ENCODE measurements at places on chromosomes 7 and 10.

DNA sequence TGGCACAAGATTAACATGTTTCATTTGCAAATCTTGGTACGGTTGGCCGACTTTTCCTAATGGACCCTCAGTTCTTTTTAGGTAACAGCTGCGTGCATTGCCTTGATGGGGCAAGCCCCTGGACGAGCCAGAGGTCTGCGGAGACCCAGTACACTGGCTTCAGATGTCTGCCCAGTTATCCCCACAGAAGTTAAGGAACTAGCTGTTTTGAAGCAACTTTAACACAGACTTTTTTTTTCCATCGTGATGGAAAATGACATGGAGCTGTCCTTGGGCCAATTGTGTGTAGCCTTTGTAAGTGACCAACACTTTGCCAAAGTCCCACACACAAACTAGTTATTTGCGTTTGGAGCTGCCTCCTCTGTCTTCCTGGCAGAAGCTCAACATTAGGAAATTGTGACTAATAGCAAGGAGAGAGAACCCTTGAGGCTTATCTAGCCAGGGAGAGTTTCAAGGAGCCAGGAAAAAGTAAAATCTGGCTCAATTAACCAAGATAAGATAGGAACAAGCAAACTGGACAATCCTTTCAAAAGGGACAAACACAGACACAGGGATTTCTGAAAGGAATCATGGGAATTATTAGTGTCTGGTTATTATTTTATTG lies 99.6 kb upstream of the BMPER start:
- no peak for DNase-seq

DNA sequence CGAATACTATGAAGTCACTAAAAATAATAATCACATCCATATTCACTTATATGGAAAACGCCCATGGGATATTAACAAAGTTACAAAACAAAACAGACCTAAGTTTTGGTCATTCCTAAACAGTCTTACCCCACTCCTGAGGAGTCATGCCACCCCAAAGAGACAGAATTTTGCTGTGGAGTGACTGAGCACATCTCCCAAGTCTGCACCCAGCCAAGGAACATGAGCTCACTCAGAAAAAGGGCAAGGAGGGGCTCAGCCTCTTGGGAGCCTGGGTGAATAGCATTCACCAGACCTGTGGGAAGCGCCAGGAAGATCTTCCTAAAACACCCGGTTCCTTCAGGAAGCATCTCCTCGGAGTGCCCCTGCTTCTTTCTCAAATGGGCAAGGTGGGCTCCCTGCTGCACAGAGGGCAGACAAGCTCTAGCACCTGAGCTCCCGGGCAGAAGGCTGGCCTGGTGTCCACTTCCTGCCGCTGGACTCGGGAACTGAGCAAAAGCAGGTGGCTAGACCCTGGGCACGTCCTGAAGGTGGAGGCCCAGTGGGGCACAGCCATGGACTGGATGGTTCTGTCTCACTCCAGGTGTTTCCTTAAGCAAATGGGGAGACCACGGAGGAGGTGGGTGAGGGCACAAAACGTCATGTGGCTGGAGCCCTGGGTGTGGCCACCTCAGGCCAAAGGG lies 31.0 kb downstream of the TNS3 start:
- DNase-seq: no peak

DNA sequence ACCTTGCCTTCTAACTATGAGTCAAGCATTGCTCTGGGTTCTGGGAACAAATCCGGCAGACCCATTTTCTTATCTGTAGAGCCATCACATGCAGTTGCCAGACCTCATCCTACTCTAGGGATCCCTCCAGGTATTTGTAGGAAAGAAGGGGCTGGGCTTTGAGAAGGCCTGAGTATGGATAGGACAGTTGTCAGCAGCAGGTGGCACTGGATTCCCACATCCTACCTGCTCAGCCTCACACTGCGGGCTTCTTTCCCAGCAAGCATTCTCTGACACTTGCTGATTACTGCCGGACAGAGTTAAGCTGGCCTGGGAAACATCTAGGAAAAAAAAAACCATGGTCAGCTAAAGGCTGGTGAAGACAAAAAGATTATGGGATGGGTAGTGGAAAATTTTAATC lies 224.1 kb downstream of the CCSER2 start:
- DNase-seq: no peak

DNA sequence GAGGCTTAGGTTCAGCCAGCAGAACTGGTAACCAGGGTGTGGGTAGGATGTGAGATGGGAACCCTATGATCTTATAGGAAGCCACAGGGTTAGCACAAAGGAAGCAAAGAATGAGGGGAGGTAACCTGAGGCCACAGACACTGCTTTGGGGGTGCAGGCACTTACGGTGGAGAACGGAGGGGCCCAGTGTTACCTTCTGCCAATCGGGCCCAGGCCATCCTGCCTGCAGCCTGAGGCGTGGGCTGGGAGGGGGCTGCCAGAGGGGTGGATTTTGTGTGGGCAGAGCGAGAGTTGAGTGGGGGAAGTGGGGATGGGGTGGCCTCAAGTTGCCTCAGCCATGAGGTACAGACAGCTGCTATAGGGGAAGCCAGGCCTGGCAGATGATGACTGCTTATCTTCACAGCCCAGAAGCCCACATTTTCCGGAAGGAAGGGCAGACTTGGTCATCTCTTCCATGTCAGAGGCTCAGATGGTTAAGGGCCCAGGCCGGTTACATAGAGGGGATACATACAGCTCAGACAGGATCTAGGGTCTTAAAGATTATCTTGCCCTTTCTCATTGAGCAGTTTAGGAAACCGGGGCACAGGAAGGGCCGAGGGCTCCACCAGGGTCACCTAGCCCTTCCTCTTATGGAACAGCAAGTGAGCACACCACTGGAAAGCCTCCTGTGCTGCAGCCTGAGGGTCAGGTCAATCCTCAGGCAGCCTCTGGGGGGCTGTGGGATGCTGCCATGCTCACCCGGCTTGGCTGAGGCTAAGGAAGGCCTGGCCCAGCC lies 24.4 kb upstream of the VSIR start:
- no peak for DNase-seq

GRCh38 chr10:50310560-50311174 lies 59.4 kb upstream of the ASAH2 start:
- no peak for DNase-seq
